Esophagus mucosa (tissue), 1 donor: ENCODE measurements at places on chromosomes 12 and 14.

DNA sequence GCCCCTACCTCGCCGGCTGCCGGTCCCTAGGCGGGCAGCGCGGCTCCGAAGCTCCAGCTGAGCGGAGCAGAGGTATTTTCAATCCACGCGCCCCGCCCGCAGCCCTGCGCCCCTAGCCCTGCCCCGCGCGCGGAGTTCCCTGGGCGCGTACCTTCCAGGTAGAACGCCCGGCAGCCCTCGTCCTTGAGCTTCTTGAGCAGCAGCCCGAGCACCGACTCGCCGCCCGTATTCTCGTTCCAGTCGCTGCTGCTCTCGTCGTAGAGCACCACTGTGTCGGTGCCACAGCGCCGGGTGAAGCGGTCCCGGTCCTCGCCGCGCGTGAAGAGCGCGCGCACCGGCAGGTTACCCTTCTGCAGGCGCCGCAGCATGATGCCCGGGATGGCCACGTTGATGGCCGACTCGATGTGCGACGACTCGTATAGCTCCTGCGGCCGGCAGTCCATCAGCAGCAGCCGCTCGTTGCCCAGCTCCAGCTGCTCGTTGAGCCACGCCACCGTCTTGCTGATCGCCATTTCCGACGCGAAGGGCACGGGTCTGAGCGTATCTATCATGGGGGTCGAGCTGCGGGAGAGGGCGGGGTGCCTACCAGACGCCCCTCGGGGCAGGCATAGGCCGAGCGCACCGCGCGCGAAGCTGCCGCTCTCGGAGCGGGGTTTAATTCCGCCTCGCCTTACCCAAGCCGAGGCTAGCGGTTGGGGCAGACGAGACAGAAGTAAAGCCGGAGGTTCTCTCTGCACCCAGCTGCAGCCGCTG is 636 bp downstream of the DUSP6 start:
- ATAC-seq, result peak; percentile 0

GRCh38 chr12:24955853-24956252 is 7.0 kb upstream of the BCAT1 start:
- ATAC-seq, result no peak

DNA sequence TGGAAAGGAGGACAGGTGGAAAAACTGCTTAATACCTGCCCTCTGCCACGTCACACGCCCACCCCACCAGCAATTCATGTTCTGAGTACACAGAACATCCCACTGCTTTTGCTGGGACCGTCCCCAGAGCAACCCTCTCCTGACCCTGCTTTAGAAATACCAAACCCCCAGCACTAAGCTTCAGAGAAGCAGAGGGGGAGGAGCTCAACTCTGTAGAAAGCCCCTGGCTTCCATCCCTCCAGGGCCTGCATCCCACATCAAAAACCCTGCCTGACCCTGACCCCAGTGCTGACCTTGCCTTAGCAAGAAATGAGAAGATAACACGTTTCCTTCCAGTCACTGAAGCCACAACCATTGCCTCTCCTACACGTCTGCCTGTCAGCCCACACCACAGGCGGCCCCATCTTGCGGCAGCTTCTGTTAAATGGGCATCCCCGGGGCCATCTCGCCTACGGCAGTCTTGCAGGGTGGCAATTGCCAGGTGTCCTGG is 19.7 kb downstream of the VDR start:
- ATAC-seq, result no peak

DNA sequence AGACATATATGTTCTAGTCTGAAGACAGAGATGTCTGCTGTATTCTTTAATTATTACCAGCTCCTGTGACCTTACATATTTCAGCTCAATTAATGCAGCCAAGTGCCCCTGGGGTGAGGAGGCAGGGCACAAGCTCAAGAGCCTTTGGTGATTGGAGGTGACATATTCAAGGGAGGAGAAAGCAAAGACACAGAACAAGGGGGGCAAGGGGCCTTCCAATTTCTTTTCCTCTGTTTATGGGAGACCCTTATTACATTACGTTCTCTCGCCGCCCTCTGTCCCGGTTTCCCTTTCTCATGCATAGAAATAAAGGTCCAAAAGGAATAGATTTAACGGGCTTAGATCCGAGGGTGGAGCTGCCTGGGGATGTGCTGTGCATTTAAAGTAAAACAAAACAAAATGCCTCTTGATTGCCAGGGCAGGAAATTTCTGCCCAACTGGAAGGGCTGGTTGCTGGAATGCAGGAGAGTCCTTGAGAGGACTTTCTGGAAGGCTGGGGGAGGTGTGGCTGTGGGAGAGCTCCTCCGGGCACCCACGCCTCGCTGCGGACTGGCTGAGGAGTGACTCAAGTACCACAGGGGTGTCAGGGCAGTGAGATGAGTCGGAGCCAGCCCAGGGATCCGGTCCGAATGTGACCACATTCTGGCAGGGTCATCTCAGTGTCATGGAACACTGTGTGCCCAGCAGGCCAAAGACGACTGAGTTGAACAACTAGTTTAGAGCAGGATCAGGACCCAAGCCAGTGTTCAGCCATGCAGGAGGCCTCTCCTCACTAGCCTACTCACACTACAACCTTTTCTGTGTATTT is 32.1 kb upstream of the GSG1 start:
- peak; percentile 98 for ATAC-seq

GRCh38 chr14:104107101-104107581 is 21.6 kb downstream of the ASPG start:
- no peak for ATAC-seq

GRCh38 chr14:92404018-92404417 is 81.1 kb downstream of the SLC24A4 start:
- ATAC-seq, result no peak

GRCh38 chr12:24898185-24898584 is 50.7 kb downstream of the BCAT1 start:
- ATAC-seq, result no peak

DNA sequence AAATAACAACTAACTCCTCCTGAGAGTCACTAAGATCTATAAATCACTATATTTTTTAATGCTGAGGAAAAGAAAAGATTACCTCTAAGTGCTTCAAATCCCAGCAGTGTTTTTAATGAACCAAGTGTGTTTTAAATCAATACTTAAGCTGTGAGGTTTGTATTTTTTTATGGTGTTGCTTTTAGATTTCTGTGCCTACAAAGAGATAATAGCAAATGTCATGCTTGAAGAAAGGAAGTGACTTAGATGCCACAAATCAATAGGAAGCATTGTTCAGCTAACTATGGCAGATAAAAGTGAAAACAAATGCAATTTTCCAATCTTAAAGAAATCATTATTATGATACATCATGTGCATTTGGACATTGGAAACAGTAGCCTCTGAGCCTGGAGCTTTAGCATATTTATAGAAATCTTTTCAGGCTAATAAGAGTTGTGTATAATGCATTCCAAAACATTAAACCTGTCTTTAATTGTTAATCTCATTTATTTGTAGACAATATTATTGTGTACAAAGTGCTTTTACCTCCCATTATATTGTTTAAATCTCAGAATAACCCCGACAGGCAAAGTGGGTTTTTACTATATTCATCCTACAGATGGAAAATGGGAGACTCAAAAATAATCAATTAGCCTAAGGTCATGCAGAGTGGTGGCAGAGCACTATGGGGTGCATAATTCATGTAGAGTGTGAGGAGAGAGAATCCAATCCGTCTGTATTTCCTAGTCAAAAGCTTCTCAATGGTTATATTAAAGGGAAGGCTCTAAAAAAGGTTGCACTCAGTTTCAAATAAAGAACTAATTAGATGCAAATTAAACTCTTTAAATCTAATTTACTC is 486.2 kb downstream of the NAV3 start:
- no peak for ATAC-seq

DNA sequence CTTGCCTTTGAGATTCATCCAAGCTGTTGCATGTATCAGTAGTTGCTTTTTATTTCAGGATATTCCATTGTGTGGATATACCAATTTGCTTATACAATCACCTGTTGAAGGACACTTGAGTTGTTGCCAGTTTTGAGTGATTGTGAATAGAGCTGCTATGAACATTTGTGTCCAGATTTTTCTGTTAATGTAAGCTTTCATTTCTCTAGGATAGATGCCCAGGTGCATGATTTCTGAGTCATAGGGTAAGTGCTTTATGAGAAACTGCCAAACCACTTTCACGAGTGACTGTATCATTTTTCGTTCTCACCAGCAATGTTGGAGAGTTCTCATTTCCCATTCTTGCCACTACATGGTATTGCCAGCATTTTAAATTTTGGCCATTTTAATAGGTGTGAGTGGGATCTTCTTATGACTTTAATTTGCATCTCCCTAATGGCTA is 434.6 kb upstream of the RGS6 start:
- peak; percentile 46 for ATAC-seq

- ATAC-seq, result no peak
These were observed 42.2 kb upstream of the APPL2 start for GRCh38 chr12:105278043-105278697.

- ATAC-seq, result no peak
These were observed 32.8 kb downstream of the SH2B3 start for GRCh38 chr12:111438481-111438880.
